Stomach (tissue), 19 donors: ENCODE measurements at places on chromosomes 5 and 9. TPM values are rescaled to one million over a fixed set of nuclear protein-coding genes. Genes with fewer than 3 reads are reported as not detected.

- peak overlapping the region; percentile 56 for H3K4me3 ChIP-seq
- peaks cover 41% of the 10 kb centered on the region for H3K4me1 ChIP-seq
- peak overlapping the region; percentile 100 for H3K27ac ChIP-seq
- H3K27me3 ChIP-seq = no peaks in the 10 kb centered on the region
- DNase-seq = no peak
Measured at GRCh38 chr5:66143473-66144073, 527 bp upstream of the SREK1 start.

- no peaks in the 10 kb centered on the region for H3K36me3 ChIP-seq
- no peaks in the 10 kb centered on the region for H3K27me3 ChIP-seq
- no peak overlapping the region for H3K4me3 ChIP-seq
- H3K4me1 ChIP-seq = peaks cover 16% of the 10 kb centered on the region
Measured at GRCh38 chr5:122933956-122934355, 88.5 kb downstream of the SNX24 start.

The ARID3C gene
- total RNA-seq = not detected

DNA sequence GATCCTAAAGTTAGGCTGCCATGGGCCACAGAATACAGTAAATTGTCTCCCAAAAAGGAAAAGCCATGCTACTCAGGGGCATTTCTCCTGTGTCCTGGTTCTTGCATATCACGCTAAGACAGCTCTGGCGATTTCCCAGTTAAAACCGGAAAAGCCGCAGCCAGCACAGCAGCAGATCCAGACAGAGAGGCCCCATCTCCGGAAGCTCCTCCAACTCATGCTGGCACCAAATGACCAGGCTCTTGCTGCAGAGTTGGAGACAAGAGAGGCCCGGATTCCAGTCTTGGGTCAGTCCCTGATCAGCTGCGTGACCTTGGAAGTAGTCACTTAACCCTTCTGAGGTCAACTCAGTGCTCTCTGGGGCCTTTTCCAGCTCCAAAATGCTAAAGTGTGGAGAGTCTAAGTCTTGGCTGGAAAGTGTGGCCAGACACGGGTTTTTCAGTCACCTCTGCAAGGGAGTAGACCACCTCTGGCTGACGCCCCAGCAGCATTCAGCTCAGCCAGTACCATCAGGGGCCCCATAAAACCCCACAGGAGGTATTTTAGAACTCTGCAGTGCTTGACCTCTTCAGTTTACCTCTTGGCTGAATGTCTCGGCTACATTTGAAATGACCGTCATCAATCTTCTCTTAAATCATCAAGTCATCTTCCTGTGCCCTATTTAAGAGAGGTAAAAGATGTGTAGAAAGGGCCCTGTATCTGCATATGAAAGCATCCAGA is 16.2 kb downstream of the GDNF start:
- no peaks in the 10 kb centered on the region for H3K36me3 ChIP-seq
- DNase-seq = no peak
- H3K27me3 ChIP-seq = no peaks in the 10 kb centered on the region
- H3K27ac ChIP-seq = no peak overlapping the region
- H3K4me3 ChIP-seq = no peak overlapping the region

DNA sequence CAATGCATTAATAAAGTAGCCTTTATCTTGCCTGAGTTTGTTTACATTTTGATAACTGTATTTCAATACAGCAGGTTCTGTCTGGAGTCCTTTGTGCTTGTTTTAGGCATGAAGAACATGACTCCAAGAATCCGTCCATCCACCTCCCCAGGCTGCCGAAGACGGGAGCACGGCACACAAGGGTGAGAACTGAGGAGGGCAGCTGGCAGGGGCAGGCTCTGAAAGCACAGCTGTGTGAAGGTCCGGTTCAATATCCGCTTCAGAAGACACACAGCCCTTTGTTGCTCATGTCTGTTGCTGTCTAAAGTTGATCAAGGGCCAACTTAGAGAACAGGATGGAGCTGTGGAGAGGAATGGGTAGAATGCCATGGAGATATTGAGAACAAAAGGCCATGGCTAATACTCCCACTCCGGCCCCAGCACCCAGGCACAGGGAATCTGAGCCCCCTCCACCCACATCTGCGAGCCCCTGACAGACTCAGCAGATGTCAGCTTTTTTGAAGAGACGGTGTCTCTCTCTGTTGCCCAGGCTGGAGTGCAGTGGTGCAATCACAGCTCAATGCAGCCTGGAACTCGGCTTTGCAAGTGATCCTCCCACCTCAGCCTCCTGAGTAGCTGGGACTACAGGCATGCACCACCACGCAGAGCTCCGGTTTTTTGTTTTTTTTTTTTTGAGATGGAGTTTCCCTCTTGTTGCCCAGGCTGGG is 58.5 kb upstream of the GNE start:
- H3K4me3 ChIP-seq = no peak overlapping the region
- H3K27me3 ChIP-seq = no peaks in the 10 kb centered on the region
- DNase-seq = peak; percentile 39
- peak overlapping the region; percentile 53 for H3K27ac ChIP-seq
- peaks cover 33% of the 10 kb centered on the region for H3K4me1 ChIP-seq

- no peaks in the 10 kb centered on the region for H3K36me3 ChIP-seq
- no peak for DNase-seq
- no peak overlapping the region for H3K27ac ChIP-seq
- no peaks in the 10 kb centered on the region for H3K4me1 ChIP-seq
- H3K27me3 ChIP-seq = peaks cover 60% of the 10 kb centered on the region
Measured at GRCh38 chr9:132499251-132499650, 83.2 kb upstream of the BARHL1 start.

The TSLP gene
- total RNA-seq = not detected

DNA sequence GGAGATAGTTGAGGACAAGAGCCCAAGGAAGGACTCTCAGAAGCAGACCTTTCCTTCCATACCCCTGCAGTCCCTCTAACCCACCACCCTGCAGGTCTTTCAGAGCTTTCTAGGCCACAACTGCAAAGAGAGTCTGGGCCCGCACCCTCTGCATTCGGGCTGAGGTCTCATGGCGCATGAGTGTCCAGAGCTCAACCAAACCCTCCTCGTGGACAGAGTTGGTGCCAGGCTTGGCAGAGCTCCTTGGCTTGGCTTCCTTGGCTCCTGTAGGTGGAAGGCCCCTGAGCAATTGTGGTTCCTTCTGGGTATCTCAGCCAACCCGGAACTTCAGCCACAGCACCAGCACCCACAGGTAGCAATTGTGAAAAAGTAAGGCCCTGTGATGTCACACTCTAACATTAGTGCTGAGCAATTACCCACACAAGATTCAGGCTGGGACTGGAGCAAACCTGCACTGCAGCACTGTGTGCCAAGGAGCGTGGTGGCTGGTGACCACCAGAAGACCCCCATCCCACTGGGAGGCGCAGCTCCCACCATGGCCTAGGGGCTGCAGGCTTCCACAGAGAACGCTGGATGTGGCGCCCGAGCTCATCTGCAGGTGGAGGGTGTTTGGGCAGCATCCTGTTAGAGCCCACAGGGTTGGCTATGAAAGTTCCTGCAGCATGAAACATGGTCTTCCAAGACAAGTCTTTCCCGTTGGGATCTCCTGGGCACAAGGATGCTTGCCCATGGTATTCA is 38.8 kb downstream of the FOXI1 start:
- no peak overlapping the region for H3K27ac ChIP-seq
- DNase-seq = no peak
- H3K36me3 ChIP-seq = no peaks in the 10 kb centered on the region
- no peak overlapping the region for H3K4me3 ChIP-seq

DNA sequence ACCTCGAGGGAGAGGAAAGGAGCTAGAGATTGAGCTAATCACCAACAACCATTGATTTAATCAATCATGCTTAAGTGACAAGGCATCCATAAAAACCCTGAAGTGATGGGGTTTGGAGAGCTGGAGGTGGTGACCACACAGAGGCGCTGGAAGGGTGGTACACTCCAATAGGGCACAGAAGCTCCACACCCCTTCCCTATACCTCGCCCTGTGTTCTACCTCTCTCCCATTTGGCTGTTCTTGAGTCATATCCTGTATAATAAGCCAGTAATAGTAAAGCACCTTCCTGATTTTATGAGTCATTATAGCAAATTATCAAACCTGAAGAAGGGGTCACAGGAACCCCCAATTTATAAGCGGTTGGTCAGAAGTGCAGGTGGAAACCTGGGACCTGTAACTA is 18.3 kb downstream of the ACTL7B start:
- no peak for DNase-seq
- H3K27ac ChIP-seq = no peak overlapping the region

The ABO gene
- total RNA-seq = 67.1 TPM

DNA sequence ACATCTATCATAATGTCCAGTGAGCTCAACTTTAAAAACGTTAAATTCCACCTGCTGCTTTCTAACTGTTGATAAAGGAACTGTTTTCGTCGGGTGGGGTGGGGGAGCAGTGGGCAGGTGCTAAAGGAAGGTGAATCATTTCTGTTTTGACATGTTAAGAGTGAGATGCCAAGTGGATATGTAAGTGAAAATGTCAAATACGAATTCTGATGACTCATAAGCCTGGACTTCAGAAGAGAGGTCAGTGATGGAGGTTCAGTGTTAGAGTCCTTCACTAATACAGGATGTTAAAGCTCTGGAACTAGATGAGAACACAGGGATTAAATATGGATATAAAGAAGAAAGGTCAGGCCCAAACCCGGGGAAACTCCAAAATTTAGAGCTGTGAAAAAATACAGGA is 617.9 kb upstream of the CTNND2 start:
- H3K4me3 ChIP-seq = no peak overlapping the region
- no peaks in the 10 kb centered on the region for H3K36me3 ChIP-seq
- DNase-seq = no peak
- no peak overlapping the region for H3K27ac ChIP-seq
- H3K4me1 ChIP-seq = no peaks in the 10 kb centered on the region

GRCh38 chr9:18893046-18893445 is 140.0 kb downstream of the SAXO1 start:
- H3K4me1 ChIP-seq = no peaks in the 10 kb centered on the region
- DNase-seq = no peak
- no peak overlapping the region for H3K4me3 ChIP-seq
- no peaks in the 10 kb centered on the region for H3K27me3 ChIP-seq

The NIM1K gene
- total RNA-seq = not detected

- no peak overlapping the region for H3K27ac ChIP-seq
- H3K4me3 ChIP-seq = no peak overlapping the region
- H3K27me3 ChIP-seq = no peaks in the 10 kb centered on the region
- no peaks in the 10 kb centered on the region for H3K36me3 ChIP-seq
Measured at GRCh38 chr5:167608390-167609272, 682.8 kb upstream of the WWC1 start.

DNA sequence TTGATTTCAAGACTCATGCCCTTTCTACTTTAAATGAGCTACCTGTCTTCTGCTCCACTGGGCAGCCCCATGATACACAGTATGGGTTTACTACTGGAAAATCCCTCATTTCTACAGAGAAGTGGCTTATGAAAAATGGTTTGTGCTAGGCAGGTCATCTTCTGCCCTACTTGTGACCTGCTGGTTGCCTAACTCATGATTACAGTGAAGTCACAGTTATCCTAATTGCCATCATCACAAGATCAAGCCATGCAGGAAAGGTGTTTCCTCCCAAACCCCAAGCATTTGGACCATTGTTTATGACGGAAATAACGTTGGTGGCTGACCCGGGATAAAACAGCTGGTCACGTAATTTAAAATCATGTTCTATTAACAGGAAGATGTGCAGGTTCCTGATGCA is 330.6 kb downstream of the ACTL7B start:
- no peak overlapping the region for H3K4me3 ChIP-seq
- H3K36me3 ChIP-seq = no peaks in the 10 kb centered on the region
- DNase-seq = peak; percentile 37
- no peaks in the 10 kb centered on the region for H3K27me3 ChIP-seq
- H3K4me1 ChIP-seq = no peaks in the 10 kb centered on the region

The IL31RA gene
- not detected for total RNA-seq

DNA sequence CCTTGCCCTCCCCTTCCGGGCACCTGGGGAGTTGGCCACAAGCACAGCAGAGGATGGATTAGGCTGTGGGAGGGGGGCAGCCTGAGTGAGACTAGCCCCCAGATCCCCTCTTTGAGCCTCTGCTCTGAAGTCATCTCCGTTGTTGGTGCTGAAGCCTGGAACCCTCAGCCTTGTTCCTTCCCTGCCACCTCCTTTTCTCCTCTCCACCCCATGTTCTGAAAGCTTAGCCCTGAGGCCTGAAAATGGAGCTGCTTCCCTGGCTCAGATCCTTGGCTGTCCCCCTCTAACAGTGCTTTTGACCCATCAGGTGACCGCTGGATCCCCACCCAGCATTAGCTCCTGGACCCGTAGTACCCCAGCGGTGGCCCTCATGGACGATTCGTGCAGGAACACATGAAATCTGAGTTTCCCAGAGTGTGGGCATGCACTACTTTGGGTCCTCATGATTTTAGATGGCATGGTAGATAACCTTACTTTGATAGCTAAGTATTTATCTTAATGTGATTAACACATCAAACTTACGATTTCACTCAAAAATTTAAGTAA is 21.6 kb upstream of the ANGPTL2 start:
- peak; percentile 7 for DNase-seq
- no peaks in the 10 kb centered on the region for H3K36me3 ChIP-seq
- H3K4me3 ChIP-seq = no peak overlapping the region
- no peaks in the 10 kb centered on the region for H3K4me1 ChIP-seq
- no peaks in the 10 kb centered on the region for H3K27me3 ChIP-seq
- H3K27ac ChIP-seq = peak overlapping the region; percentile 19

DNA sequence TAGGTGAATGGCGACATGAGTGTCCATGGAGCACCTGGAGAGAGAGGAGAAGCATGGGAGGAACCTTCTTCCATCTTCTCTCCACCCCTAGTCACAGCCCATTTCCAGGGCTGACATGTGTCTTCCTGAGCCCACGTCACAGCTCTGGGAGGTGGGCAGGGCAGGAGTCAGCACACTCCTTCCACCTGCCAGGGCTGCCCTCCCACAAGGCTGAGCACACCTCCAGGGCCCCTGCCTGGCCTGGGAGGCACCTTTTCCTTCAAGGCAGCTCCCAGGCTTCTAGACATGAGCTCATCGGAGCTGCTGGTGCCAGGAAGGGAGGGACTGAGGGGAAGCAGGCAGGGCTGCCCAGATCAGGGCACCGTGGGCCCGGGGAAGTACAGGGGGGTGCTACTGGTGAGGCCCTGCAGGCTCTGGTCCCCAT is 13.6 kb upstream of the SYNPO start:
- peak; percentile 67 for DNase-seq
- no peaks in the 10 kb centered on the region for H3K27me3 ChIP-seq
- no peaks in the 10 kb centered on the region for H3K36me3 ChIP-seq
- H3K4me1 ChIP-seq = peaks cover 81% of the 10 kb centered on the region
- peak overlapping the region; percentile 78 for H3K4me3 ChIP-seq

- H3K4me1 ChIP-seq = no peaks in the 10 kb centered on the region
- H3K4me3 ChIP-seq = no peak overlapping the region
- no peaks in the 10 kb centered on the region for H3K36me3 ChIP-seq
- no peak overlapping the region for H3K27ac ChIP-seq
Measured at GRCh38 chr5:29750453-29750852, 1443.0 kb upstream of the CDH6 start.
